H4 (cell line): ENCODE measurements at places on chromosomes 16 and 17. TPM values are rescaled to one million over a fixed set of nuclear protein-coding genes. Genes with fewer than 3 reads are reported as not detected.

GPR139 gene
- total RNA-seq: not detected in 2 replicates

RNF112 gene
- 0.15 and 1.4 TPM in 2 replicates for total RNA-seq

SULT1A2 gene
- 2.0 and 2.8 TPM in 2 replicates for total RNA-seq

ODAD4 gene
- total RNA-seq: 1.2 and 1.4 TPM in 2 replicates

PIPOX gene
- total RNA-seq: 0.23 and 0.58 TPM in 2 replicates

TP53TG3C gene
- not detected in 2 replicates for total RNA-seq

DNAH17 gene
- 0.02 TPM in 1 of 2 replicates, not detected in the other for total RNA-seq

KRTAP2-1 gene
- not detected in 2 replicates for total RNA-seq

C16orf86 gene
- total RNA-seq: not detected in 2 replicates

TMC5 gene
- total RNA-seq: not detected in 2 replicates

SGCA gene
- total RNA-seq: 0.45 TPM in 1 of 2 replicates, not detected in the other

CCL8 gene
- total RNA-seq: not detected in 2 replicates

GPRC5B gene
- 0.76 and 1.8 TPM in 2 replicates for total RNA-seq

- no peak for DNase-seq
Observed at GRCh38 chr16:15536843-15537242, 102.5 kb downstream of the BMERB1 start.

- DNase-seq: peak; percentile 90
Observed at GRCh38 chr17:62824290-62825131, 16.4 kb upstream of the MARCHF10 start.

DNA sequence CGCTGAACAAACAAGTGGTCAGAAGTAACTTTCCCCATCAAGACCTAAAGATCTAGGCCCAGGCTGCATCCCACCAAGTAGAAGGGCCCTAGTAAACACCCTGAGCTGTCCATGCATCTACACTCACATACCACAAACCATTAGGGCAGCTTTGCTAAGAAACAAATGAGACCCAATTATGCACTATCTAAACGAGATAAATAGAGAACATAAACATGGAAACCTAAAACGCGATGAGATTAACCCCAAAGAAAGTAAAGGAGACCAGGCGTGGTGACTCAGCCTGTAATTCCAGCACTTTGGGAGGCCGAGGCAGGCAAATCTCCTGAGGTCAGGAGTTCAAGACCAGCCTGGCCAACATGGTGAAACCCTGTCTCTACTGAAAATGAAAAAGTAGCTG, 5.8 kb downstream of the TXNDC11 start:
- peak; percentile 45 for DNase-seq

GRCh38 chr17:17572010-17572785, 19.3 kb downstream of the PEMT start:
- no peak for DNase-seq

DNA sequence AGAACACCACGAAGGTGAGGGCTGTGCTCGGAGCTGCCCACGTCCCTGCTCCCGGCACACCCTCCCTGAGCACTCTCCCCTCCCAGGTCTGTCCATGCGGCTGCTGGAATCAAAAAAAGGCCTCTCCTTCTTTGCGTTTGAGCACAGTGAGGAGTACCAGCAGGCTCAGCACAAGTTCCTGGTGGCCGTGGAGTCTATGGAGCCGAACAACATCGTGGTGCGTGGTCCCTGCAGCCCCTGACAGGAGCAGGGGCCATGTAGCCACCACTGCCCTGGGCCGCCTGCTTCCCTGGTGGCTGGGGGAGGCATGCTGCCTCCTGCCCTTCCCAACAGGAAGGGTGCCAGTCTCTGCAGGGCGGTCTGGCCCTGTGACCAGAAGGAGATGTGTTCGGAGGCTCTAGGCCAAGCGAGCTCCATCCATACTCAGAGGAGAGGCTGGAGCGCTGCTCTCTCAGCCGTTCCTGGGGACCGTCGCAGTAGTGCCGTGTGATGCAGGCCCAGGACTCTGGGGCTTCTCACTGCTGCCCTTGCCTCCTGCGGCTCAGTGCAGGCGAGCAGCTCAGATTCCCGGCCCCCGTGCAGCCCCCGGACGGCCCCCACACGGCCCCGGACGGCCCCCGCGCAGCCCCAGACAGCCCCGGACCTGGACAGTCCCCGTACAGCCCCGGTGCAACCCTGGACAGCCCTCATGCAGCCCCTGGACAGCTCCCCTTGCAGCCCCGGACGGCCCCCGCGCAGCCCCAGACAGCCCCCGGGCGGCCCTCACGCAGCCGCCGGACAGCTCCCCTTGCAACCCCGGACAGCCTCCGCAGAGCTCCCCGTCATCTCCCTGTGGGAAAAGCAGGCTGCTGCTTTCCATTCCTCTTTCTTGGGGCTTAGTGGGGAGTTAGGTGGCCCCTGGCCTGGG, 20.5 kb downstream of the TCF25 start:
- no peak for DNase-seq

- peak; percentile 63 for DNase-seq
Observed at GRCh38 chr16:54373534-54374520, 87.2 kb upstream of the IRX3 start.

DNA sequence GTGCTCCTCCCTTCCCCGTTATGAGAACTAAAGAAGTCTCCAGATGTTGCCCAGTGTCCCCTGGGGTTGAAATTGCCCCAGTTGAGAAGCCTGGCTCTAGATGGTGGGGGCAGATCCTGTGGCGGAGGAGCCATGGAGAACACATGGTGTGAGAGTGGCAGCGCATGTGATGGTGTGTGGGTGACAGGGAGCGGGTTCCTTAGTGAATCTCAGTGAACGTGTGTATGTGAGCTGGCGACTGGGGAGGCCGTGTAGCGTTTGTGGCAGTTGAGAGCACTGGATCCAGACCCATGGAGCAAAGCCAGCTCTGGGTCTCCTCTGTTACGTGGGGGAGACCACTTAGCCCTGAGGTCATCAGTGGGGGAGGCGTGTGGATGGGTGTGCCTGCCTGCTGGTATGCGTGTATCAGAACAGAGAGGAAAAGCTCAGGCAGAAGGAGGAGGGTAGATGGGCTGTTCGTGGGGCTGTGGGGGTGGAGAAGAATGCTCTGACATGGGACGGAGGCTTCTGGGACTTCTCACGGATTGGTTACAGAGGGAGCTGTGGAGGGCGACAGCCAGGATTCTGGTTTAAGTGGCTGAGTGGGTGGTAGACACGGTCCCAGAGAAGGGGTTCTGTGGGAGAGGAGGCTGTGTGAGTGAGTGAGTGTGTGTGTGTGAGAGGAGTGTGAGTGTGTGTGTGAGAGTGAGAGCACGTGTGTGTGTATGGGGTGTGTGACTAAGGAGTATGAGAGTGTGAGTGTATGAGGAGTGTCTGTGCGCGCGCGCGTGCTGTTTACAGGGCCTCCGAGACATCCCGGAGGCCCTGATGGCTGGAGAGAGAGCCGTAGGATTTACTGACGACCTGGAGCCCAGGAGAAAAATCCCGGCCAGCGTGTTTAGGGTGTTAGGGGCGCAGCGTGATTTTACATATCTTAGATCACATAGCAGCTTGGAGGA, 193.8 kb downstream of the SNX29 start:
- no peak for DNase-seq

DNA sequence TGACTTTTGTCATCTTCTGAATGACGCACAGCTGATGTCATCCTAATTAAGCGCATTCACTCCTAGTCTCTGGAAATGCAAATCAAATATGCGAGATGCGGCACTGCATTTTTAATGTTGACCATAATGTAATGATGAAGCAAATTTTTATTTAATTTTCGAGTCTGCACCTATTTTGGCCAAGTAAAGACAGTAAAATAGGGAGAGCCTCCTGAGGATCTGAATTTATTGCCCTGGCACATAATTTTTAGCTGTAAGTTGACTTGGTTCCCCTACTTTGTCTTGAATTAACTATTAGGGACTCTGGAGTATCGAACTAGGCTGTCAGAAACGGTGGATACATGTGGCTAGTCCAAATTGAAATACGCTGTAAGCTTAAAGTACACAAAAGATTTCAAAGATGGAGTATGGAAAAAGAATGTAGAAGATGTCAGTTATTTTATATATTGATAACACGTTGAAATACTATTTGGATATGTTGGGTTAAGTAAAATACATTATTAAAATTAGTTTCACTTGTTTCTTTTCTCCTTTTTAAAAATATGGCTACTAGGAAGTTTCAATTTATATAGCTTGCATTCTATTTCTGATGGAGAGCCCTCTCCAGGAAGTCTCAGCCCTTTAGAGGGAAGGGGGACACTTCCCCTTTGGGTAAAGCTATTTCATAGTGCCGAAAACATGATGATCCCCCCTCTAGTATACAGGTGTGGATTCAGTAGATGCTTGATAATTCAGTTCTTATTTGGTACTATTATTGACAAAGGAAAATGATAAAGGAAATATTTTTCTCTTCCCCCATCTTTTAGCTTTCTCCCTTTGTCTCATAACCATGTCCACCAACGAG, 991 bp downstream of the KPNA2 start:
- DNase-seq: no peak

DNA sequence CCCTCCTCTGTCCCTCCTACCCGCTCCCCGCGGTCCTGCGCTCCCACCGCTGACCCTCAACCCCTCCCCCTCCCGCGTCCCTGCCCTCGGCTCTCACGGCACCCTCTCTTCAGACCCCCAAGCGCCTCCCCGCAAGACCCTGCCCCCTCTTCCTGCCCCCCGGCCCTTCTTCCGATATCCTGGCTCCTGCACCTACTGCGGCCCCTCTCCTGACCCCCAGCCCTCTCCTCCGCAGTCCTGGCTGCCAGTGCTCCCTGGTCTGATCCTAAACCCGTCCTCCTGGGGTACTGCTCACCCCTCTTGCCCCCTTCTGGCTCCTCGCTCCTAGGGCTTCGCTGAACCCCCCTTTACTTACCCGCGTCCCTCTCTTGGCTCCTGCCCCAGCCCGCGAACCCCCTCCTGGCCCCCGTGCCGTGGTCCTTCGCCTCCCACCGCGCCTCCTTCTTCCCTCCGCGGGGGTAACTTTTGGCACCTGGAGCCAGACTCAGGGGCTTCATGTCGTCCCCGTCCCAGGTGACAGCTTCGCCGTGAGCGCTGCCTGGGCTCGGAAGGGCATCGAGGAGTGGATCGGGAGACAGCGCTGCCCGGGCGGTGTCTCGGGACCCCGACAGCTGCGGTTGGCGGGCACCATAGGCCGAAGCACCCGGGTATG, 839 bp downstream of the NKD1 start:
- no peak for DNase-seq

DNA sequence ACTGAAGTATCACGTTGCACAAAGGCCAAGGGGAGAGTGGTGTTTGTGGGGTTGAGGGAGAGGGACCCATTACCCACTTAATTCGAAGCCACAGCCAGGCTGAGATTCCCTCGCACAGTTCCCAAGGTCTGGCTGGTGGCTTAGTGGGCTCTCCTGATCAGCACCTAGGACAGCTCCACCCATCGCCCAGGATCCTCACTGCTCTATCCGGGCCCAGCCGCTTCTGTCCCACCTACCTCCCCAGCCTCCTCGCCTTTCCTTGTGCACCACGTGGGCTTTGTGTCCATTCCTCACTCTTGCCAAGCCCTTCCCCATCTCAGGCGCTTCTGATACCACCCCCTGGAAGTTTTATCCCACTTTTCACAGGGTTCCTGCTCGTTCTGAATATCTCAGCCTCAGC, 163.5 kb downstream of the CCT6B start:
- DNase-seq: no peak

- no peak for DNase-seq
Observed at GRCh38 chr16:83145297-83145696, 518.5 kb downstream of the CDH13 start.

DNA sequence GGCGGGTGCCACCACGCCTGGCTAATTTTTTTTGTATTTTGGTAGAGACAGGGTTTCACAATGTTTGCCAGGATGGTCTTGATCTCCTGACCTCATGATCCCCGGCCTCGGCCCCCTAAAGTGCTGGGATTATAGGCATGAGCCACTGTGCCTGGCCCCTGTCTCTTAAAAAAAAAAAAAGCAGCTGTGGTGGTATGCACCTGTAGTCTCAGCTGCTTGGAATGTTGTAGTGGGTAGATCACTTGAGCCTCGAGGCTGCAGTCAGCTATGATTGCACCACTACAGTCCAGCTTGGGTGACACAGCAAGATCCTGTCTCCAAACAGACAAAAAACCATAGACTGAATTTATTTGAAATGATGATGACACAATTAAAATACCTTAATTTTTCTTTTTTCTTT, 24.3 kb downstream of the CDK12 start:
- peak; percentile 94 for DNase-seq

- DNase-seq: no peak
Observed at GRCh38 chr16:2341456-2342447, 1.2 kb upstream of the ABCA3 start.

DNA sequence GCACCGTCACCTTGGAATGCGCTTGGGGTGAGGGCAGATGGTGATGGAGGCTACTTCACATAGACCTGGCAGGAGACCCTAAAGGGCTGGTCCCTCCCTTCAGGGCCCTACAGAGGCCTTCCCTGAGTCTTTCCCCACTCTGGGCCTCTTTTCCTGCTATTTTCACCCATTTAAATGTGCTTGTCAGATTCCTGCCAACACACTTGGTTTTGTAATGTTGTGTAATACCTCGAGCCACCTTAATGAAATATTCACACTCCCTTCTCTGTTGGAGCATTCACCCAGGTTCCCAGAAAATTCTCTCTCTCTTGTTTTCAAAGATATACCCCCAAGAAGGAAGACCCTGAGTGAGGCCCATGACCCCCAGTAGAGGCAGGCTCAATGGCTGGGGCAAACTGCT, 456.6 kb upstream of the DYNLRB2 start:
- no peak for DNase-seq

DNA sequence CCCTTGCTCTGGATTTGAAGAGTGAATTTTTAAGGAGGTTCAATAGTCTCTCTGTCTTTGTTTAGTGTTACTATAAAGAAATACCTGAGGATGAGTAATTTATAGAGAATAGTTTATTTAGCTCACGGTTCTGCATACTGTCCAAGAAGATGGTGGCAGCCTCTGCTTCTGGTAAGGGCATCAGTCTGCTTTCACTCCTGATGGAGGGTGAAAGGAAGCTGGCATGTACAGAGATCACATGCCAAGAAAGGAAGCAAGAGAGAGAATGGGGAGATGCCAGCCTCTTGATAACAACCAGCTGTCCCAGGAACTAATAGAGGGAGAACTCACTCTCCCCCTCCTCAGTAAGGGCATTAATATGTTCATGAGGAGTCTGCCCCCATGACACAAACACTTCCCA, 917.5 kb upstream of the GOT2 start:
- no peak for DNase-seq

DNA sequence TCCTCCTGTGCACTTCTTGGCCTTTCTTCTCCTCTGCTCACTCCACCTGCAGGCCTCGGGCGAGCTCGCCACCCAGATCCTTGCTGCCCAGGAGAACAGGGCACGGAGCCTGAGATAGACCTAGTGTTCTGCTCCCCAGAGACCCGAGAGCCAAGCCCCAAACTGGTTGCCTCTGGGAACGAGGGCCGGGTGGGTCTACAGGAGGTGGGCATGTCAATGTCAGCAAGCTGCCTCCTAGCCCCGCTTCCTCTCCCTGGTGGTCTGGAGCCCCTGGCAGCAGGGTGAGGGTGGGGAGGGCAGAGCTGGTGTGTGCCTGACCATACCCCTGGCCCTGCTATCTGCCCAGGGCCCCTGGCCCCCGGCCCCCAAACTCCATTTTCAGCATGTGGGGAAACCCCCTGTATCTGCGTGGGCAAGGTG, 841 bp upstream of the NDRG4 start:
- DNase-seq: no peak

DNA sequence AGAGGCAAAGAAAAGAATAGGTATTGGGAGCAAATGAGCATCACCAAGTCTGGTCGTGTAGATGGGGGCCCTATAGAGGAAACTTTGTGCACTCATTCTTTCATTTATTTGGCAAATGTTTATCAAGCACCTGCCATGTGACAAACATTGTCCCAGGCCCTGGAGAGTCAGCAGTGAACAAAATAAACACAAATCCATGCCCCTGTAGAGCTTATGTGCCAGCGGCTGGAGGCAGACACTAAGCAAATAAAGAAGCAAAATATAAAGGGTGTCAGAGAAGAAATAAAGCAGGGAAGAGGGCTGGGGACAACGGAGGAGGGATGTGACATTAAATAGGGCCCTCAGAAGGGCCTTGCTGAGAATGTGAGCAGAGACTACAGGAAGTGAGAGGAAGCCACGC, 45.5 kb downstream of the KATNIP start:
- no peak for DNase-seq
